Adipocyte (in vitro differentiated cells): ENCODE measurements at places on chromosomes 7 and 10.
A peak's percentile ranks its signal among the peaks of the same experiment; 100 is the strongest.

GRCh38 chr10:98460837-98461499 lies 14.2 kb upstream of the HPS1 start:
- DNase-seq, result peak; percentile 93

DNA sequence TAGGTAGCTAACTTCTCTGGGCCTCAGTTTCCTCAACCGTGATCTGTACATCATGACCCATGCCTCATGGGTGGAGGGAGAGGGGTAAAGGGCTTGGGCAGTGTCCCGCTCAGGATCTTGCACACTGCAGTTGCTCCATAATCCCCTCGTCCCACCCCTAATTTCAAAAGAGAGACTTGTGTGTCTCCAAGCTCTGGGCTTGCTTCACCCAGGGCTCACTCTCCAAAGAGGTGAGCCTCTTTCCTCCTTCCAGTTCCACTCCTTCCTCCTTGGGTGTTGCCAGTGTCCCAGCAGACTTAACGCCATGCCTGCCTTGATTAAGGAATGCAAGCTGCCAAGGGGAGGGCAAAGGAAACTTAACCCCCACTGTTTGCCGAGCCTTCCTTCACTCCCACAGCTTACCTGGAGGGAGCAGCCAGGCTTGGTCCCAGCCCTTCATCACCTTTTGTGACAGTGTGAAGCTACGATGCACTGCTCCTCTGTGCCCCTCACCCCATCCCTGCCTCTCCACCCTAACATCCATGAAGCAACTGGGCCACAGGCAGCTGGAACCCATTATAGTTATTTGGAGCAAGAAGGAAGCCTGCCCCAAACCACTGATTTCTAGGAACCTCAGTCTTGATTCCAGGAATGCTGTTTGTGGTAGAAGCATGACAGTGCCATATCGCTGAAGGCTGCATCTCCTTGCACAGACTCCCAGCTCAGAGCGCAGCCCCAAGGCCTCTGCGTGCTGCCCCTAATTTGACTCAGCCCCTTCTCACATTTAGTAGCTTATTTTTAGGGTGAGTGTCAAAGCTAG lies 363.3 kb downstream of the TNS3 start:
- DNase-seq, result peak; percentile 55

GRCh38 chr10:2861632-2862210 lies 205.6 kb upstream of the PFKP start:
- no peak for DNase-seq

GRCh38 chr10:65571011-65571570 lies 1354.7 kb upstream of the LRRTM3 start:
- DNase-seq, result no peak

DNA sequence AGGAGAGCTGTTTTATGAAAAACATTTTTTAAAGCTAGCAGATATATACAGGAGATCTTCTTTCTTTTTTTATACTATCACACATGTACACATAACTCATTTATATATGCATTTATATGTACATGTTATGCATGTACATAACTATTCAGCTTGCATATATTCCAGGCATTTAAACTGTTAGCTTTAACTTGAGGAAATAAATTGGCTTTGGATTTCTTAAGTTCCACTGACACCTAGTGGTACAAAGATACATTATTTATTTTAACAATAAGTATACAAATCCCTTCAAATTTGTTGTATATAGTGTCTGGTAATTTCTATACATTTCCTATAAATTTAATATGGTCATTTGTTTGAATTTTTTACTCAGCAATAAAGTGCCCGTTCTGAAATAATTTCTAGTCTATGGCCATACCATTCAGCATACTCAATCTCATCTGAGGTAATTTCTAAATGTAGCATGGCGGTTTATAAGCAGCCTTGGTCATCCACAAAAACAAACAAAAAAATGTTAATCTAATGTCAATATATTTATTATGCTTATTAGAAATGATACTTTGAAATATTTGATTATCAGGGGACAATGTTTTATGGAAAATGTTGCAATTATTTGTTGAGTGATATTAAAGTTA lies 11.6 kb downstream of the ZDHHC6 start:
- DNase-seq, result peak; percentile 60

DNA sequence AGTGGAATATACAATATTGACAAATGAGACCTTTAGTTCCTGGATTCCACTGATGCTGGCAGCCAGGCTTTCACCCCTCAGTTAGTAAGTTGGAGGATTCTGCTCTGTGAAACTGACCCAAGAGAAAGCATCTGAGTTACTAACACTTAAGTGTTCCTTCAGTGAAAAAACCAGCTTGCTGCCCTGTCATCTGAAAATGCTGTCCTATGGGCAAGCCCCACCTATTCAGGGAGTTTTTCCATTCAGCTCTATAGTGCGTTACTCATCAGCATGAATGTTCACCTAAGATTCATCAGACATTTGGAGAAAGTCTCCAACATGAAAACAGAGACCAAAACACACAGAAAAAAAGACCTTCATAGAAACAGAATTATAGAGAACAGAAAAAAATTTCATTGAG lies 37.9 kb downstream of the PRPF18 start:
- no peak for DNase-seq

GRCh38 chr10:110077436-110078130 lies 69.8 kb downstream of the ADD3 start:
- DNase-seq, result peak; percentile 22

GRCh38 chr7:2632733-2633537 lies 1.1 kb downstream of the TTYH3 start:
- DNase-seq, result peak; percentile 83

DNA sequence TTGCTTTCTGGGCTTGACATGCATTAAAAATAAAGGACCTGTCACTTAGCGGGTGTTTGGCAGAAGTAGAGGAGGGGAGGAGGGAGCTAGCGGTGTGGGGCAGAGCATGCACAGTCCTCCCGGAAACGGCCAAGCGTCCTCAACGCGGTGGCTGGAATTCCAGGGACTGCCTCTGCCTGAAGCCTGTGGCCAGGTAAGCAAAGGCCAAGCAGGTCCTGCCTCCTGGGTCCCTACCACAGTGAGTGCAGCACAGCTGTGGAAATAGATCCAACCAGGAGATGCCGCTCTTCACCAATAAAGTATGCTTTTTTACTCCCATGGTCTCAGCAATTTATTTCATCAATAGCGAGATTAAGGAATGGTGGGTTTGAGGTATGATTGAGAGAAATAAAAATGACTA lies 323.4 kb downstream of the WDR37 start:
- DNase-seq, result no peak

GRCh38 chr7:34762764-34763163 lies 104.7 kb downstream of the NPSR1 start:
- peak; percentile 32 for DNase-seq

DNA sequence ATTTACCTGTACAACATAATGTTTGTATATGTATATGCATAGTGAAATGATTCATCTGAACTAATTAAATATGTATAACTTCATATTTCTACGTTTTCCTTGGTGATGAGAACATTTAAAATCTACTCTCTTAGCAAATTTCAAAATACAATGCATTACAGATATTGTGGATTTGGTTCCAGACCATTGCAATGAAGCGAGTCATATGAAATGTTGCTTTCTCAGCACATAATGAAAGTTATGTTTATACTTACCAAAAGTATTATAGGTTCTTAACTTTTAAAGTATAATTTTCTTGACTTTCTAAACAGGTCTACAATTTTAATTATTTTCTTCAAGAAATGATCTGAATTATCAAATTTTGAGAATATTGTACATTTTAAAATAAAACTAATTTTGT lies 189.2 kb downstream of the CSTF2T start:
- peak; percentile 73 for DNase-seq
